ENCODE measurements at places on chromosomes 4 and X.

GRCh38 chr4:76748649-76749048 lies 149.3 kb downstream of the SOWAHB start:
- peak; percentile 46 for DNase-seq

- no peak for DNase-seq
Measured at GRCh38 chrX:41981481-41982013, 58.2 kb upstream of the CASK start.

DNA sequence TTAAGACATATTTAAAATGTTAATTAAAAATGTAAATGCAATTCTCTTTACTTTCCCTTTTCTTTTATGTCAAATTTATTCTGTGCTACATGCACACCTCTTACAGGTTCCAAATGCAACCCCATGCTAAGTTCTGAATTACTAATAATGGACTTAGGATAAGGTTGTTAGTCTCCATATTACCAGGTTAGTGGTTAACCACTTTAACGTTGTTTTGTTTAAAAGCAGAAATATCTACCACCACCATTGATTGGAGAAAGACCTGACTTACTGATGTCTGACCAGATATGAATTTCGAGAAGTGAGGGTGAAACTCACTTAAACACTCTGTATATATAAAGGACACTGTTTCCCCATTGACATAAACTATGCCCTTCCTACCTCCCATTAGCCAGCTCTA lies 6.9 kb upstream of the TRPC3 start:
- DNase-seq = no peak

- DNase-seq = no peak
Measured at GRCh38 chrX:102833136-102833535, 103.9 kb upstream of the RAB40AL start.

DNA sequence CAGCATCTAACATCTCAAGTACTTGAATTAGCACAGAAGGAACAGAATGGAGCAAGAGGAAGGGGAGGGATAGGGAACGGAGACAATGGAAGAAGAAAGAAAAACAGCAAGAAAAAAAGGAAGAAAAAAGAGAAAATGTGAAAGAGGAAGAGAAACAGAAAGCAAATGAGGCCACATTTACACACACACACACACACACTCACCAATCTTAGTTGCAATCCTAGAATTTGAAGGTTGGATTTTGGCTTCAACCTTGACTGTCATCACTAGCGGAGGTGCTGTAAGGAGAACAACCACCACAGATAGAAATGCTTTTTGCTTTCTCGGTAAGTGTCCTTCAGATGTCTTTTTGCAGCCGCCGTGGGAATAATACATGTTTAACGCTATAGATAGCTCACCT lies 327.1 kb upstream of the NWD2 start:
- DNase-seq = no peak

DNA sequence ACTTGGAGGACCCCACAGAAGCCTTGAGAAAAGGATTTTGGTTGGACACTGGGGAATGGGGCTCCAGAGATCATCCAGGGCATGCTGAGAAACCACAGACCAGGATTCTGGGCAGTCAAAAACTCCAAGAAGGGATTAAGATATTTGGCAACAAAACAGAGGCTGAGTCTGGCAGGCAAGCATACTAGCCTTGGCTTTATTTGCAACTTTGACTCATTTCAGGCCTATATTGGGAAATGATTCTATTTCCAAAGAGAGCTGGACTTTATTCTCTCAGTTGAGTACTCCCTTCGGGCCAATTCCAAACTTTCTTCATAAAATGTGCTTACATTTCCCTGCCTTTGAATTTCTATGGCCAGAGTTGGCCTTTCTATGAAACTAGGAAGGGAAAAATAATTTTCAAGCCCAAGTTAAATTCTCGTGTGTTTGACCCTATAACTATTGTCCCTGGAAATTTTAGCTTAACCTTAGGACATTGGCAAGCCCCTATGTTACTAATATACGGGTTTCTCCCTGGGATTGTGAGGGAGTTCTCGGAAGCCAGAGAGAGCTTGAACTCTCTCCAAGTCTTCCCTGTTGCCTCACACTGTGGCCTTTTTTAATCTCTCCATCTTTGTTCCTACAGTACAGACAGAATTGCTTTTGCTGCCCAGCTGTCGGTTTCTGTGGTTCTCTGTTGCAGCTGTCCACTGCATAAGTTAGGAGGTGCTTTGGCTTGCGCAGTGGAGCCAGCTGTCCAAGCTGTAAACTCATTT lies 112.6 kb upstream of the FAM9A start:
- DNase-seq = no peak

GRCh38 chrX:103610282-103610681 lies 2.5 kb downstream of the TCEAL3 start:
- DNase-seq = no peak

DNA sequence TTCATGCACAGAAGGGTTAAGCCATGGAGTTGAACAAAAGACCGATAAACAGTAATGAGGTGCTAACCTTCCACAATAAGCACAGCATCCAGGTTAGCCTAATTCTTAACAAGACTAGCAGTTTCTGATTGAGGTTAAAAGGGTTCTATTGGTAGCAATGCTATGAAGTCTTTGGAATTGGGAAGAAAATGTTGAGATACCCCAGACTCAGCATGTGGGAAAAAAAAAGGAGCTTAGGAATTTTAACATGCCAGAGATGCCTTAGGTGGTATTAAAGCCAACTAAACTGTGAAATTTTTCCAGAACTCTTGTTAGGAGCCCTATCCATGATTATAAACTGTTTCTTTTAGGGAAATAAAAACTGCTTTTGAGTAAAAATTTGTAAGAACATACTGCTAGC lies 391.7 kb downstream of the GABRG1 start:
- no peak for DNase-seq

DNA sequence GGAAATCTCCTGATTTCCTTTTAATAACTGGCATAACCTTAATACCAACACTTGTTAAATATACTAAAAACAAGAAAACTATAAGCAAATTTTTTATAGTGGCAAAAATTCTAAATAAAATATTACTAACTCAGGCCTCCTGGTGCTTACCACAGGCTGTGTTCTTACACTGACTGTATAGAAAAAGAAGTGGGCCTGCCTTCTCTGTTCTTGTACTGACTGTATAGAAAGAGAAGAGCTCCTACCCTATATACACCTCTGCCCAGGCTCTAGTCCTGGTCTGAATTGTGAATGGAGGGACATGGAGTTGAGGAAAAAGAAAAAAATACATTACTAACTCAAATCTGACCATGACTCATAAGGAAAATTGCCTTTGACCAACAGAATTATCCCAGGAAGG lies 7.5 kb downstream of the ZNF41 start:
- no peak for DNase-seq

DNA sequence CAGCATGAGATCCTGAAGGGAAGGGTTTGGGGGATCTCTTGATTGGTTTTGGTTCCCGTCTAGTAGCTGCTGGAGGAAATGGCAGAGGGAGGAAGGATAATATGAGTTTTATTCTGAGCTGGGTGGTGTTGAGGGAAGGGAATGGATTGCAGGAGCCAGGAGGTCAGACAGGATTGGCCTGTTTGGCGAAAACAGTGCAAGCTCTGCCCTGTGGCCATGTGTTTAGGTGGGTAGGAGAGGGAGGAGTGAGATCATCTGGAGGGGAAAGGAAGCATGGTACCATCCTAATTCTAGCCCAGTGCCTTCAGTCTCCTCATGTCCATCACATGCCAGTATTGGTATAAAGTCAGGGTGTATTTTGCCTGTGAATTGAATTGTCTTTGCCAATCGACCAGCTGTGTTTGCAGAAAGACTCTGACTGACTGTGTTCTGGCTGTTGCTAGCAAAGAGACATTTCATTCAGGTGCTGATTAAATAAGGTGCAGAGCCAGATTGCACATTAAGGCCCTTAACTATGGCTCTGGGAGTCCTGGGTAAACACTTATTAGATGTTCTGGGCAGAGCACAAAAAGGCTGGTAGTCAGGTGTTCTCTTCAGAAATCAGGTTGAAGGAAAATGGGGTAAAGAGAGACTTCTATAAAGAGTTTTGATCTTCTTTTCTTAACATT lies 10.0 kb downstream of the TMEM164 start:
- no peak for DNase-seq

- no peak for DNase-seq
Measured at GRCh38 chrX:1023676-1024075, 188.8 kb downstream of the CRLF2 start.

- no peak for DNase-seq
Measured at GRCh38 chrX:51922561-51922960, 29.1 kb downstream of the MAGED1 start.

GRCh38 chr4:100312615-100313350 lies 122.5 kb upstream of the DDIT4L start:
- DNase-seq = no peak

- peak; percentile 49 for DNase-seq
Measured at GRCh38 chrX:10165580-10166247, 8.9 kb downstream of the CLCN4 start.

GRCh38 chr4:15740764-15741404 lies 37.2 kb upstream of the CD38 start:
- no peak for DNase-seq
